ENCODE measurements at places on chromosomes 13 and 19.

DNA sequence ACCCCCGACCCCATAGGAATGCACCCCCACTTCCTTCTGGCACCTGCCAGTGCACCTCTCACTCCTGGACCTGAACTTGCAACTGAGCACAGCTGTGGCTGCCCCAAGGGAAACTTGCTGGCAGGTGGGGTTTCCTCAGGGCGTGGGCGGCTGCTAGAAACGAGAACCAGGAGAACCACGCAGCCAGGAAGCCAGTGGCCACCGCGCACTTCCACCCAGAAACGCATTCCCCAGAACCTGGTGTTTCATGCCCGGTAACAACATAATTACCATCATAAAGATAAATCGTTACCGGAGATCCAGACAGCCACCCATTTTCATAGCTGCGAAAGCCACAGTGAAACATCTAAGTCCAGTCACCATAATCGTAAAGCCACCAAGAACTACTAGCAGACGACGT lies 75.2 kb upstream of the C13orf46 start:
- DNase-seq: no peak

DNA sequence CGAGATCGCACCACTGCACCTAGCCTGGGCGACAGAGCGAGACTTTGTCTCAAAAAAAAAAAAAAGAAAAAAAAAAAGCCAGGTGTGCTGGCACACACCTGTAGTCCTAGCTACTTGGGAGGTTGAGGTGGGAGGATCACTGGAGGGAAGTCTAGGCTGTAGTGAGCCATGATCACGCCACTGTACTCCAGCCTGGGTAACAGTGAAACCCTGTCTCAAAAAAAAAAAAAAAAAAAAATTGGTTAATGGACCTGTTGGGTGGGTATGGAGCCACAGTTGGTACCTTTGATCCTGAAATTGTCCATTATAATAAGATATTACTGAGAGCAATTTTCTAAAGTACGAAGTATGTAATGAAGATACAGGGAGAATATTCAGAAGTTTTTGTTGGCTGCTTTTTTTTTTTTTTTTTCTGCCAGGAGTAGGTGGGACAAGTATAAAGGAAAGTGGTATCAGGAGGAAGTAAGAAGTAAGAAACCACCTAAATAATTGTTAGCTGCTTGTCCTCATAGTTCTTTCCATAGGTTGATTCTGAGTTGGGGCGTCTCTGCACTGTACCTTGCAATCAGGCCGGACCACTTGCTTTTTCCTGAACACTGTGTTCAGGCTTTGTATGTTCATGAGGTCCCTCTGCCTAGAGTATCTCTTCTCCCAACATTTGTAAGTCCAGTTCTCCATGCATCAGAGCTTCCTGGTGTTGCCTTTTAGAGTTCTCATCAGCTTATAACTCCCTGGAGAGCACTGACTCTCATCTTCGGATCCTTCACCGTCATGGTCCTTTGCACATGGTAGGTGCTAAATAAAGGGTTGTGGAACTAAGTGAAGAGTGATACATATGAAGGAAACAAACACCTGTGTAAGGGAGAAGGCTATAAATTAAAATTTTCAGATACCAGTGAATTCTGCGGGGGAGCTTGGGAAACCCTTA lies 31.7 kb downstream of the ARHGAP35 start:
- no peak for DNase-seq

DNA sequence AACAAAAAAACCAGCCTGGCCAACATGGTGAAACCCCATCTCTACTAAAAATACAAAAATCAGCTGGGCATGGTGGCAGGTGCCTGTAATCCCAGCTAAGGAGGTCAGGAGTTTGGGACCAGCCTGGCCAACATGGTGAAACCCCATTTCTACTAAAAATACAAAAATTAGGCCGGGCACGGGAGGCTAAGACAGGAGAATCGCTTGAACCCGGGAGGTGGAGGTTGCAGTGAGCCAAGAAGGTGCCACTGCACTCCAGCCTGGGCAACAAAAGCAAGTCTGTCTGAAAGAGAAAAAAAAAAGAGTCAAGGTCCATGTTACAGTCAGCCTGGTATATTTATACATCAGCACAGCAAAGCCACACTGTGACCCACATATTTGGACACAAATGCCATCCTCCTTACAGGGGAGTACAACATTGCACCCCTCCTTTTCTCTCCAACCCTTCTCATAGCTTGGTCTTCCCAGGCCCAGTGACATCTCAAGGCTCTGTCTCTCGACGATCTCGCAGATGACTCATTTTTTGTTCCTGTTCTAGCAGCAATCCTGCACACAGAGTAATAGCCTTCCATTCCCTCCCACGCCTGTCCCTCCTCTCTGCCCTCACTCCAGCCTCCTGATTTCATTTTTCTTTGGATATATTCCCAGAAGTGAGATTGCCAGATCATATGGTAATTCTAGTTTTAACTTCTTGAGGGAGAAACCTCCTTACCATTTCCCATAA lies 21.0 kb upstream of the DPP9 start:
- peak; percentile 33 for DNase-seq

- peak; percentile 81 for DNase-seq
These were observed 12.1 kb upstream of the CEACAM8 start for GRCh38 chr19:42606660-42607351.

DNA sequence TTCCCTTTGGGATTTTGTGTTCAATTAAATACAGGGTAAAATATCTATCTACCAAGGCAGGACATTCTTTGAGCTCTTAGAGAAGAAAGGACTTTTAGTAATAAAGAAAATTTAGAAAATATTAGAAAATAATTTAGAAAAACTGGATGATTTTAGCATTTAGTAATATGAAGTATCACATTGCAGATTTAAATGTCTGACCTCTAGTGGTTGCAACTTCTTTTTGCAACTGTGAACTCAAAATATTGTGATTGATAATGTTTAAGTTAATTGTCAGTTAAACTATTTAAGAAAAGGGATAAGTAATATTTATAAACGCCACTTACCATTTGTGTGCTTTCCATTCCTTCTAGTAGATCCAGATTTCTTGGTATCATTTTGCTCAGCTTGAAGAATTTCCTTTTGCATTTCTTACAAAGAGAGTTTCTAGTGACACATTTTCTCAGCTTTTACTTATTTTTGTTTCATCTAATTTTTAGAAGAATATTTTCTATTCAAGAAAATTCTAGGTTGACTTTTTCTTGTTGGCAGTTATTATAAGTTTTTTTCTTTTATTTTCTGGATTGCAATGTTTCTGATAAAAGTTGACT lies 10.3 kb upstream of the POSTN start:
- DNase-seq: no peak
